CD14-positive monocyte (primary cell): ENCODE measurements at places on chromosomes 7 and 10. TPM values are rescaled to one million over a fixed set of nuclear protein-coding genes. Genes with fewer than 3 reads are reported as not detected.

The AGR3 gene
- polyA plus RNA-seq = not detected

The NCF1 gene
- polyA plus RNA-seq = 489 TPM

The TMEM130 gene
- polyA plus RNA-seq = not detected

The CUTC gene
- 35.5 TPM for polyA plus RNA-seq

The SH2D4B gene
- polyA plus RNA-seq = 0.01 TPM in 1 of 2 replicates, not detected in the other

The NPFFR1 gene
- polyA plus RNA-seq = not detected

The CTAGE4 gene
- not detected for polyA plus RNA-seq

The SPDYE9 gene
- polyA plus RNA-seq = not detected

The ANLN gene
- polyA plus RNA-seq = 1.1 TPM

The NPSR1 gene
- polyA plus RNA-seq = not detected

The GPR37 gene
- polyA plus RNA-seq = not detected in 2 replicates

The MRC1 gene
- polyA plus RNA-seq = 0.11 TPM
